T1000 (cell line): ENCODE measurements at places on chromosomes 4 and X.

DNA sequence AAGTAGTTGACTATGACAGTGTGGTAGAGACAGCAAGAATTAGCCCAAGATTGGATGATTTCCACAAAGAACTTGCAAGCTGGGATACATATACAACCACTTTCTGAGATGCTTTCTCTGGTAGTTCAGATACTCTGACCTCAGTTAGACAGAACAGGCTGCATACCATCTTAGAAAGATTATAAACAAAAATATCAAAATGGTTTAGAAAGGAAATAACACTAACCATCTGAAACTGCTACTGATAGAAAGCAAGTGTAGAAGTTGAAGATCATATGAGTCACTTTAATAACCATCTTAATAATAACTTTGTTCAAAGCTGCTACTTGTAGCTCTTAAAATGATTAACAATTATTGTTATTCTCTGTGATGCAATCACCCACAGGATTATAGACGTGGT is 255.4 kb upstream of the TTC29 start:
- DNase-seq = no peak

DNA sequence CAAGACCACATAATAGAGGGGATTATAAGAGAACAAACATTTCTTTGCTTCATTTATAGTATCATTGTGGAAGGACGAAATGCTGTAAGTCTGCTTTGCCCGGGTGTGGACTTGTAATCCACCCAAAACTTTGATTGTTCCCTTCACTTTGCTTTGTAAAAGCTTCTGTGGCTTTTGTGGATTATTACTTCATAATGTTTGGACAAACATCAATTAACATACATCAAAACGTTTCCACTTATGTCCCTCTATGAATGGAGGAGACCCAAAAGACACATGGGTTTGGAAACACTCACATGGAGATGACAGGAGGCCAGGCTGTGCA is 415.4 kb downstream of the SPRY1 start:
- DNase-seq = no peak

GRCh38 chr4:81504112-81505003 is 32.7 kb upstream of the RASGEF1B start:
- no peak for DNase-seq

GRCh38 chr4:158538176-158538575 is 16.5 kb downstream of the RXFP1 start:
- DNase-seq = no peak

GRCh38 chr4:189592890-189593289 is 347.8 kb upstream of the FRG1 start:
- no peak for DNase-seq

DNA sequence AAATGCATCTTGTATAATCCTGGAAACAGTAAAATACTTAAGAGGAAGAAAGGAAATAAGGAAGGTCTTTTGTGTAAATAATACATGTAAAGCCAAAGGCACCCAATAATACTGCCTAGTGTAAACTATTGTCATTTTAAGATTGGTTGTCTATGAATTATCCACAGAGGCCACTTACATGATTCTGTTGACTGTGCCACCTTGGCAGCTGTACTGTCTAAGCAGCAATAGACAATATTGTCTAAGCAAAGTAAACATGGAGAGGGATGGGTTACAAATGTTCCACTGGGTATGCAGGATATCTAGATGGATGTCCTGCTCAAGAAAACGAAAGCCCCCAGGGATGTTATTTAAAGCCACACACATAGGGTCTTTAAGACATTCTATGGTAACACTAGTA is 19.4 kb downstream of the BEND4 start:
- no peak for DNase-seq
